HepG2 (cell line): ENCODE measurements at places on chromosomes 6 and 20.

- no peak for DNase-seq
- no peak overlapping the region for H3K4me3 ChIP-seq
- H3K36me3 ChIP-seq, result no peaks in the 10 kb centered on the region
- H3K27ac ChIP-seq, result no peak overlapping the region
- peaks cover 20% of the 10 kb centered on the region for H3K27me3 ChIP-seq
- no peaks in the 10 kb centered on the region for H3K4me1 ChIP-seq
Measured at GRCh38 chr20:59831024-59831915, 102.2 kb downstream of the SYCP2 start.

GRCh38 chr20:40680161-40680959, 8.7 kb downstream of the MAFB start:
- peaks cover 6% of the 10 kb centered on the region; the same call in 1 of the 2 replicates for H3K27me3 ChIP-seq
- H3K27ac ChIP-seq, result no peak overlapping the region
- H3K4me3 ChIP-seq, result no peak overlapping the region
- no peak for DNase-seq
- H3K4me1 ChIP-seq, result peaks cover 39% of the 10 kb centered on the region

GRCh38 chr20:6311097-6311496, 188.3 kb upstream of the FERMT1 start:
- DNase-seq, result no peak
- no peak overlapping the region for H3K4me3 ChIP-seq
- H3K27me3 ChIP-seq, result no peaks in the 10 kb centered on the region
- H3K36me3 ChIP-seq, result no peaks in the 10 kb centered on the region
- H3K4me1 ChIP-seq, result no peaks in the 10 kb centered on the region

- no peak for DNase-seq
- no peak overlapping the region for H3K27ac ChIP-seq
- no peaks in the 10 kb centered on the region for H3K27me3 ChIP-seq
- H3K4me3 ChIP-seq, result no peak overlapping the region
Measured at GRCh38 chr20:58712151-58712791, 19.7 kb downstream of the NPEPL1 start.

- no peak for DNase-seq
- no peak overlapping the region for H3K4me3 ChIP-seq
- H3K27me3 ChIP-seq, result peaks cover 10% of the 10 kb centered on the region
- no peaks in the 10 kb centered on the region for H3K4me1 ChIP-seq
Measured at GRCh38 chr20:61891916-61892649, 173.6 kb downstream of the TAF4 start.

- peak; percentile 14 for DNase-seq
- H3K27ac ChIP-seq, result no peak overlapping the region
- no peaks in the 10 kb centered on the region for H3K36me3 ChIP-seq
- H3K4me1 ChIP-seq, result no peaks in the 10 kb centered on the region
Measured at GRCh38 chr6:70289299-70289698, 13.6 kb downstream of the COL9A1 start.

- DNase-seq, result no peak
- H3K4me1 ChIP-seq, result peaks cover 65% of the 10 kb centered on the region
- no peaks in the 10 kb centered on the region for H3K36me3 ChIP-seq
- H3K4me3 ChIP-seq, result no peak overlapping the region
Measured at GRCh38 chr6:11497107-11497506, 40.4 kb upstream of the TMEM170B start.

- H3K27ac ChIP-seq, result peak overlapping the region; percentile 58
- peaks cover 8% of the 10 kb centered on the region; the same call in 2 of the 3 replicates for H3K36me3 ChIP-seq
- DNase-seq, result peak; percentile 72
- no peak overlapping the region for H3K4me3 ChIP-seq
- H3K27me3 ChIP-seq, result no peaks in the 10 kb centered on the region
- peaks cover 20% of the 10 kb centered on the region for H3K4me1 ChIP-seq
Measured at GRCh38 chr6:128230267-128230989, 290.0 kb downstream of the PTPRK start.

GRCh38 chr6:129709196-129709768, 695 bp downstream of the ARHGAP18 start:
- peak overlapping the region; percentile 68 for H3K27ac ChIP-seq
- no peak for DNase-seq
- H3K4me1 ChIP-seq, result peaks cover 48% of the 10 kb centered on the region
- no peaks in the 10 kb centered on the region for H3K27me3 ChIP-seq
- peak overlapping the region; percentile 78 for H3K4me3 ChIP-seq

DNA sequence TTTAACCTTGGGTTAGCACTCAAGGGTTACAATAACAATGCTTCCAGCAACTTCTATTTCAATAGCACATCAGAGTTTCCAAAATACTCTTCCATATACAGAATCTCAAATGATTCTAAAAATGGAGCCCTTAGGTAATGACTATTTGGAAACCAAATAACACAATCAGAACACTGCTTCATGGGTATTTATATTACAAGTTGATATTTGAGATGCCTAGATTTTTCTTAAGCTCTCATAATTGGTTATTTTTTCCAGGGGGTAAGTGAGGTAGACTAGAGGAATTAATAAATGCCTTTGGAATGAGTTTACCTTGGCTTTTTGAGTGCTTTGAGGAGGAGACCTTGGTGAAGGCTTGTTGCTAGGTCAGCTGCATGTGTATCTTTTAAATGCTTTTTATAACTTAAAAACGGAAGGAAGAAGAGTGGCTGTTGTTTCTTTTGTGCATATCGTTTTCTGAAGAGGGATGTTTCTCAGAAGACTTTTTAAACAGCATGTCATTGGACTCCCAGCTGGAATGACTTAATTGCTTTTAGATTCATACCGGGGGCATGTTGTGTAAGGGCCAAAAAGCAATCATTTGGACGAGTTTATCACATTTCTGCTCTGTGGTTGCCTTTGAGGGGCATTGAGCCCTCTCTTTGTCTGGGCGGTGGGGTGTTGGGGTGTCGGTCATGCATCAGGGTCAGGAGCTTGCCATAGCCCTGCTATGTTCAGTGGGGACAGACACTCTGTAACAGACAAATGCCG, 186.0 kb downstream of the DTNBP1 start:
- no peak overlapping the region for H3K27ac ChIP-seq
- H3K4me3 ChIP-seq, result no peak overlapping the region
- no peak for DNase-seq
- H3K36me3 ChIP-seq, result peaks cover 30% of the 10 kb centered on the region

DNA sequence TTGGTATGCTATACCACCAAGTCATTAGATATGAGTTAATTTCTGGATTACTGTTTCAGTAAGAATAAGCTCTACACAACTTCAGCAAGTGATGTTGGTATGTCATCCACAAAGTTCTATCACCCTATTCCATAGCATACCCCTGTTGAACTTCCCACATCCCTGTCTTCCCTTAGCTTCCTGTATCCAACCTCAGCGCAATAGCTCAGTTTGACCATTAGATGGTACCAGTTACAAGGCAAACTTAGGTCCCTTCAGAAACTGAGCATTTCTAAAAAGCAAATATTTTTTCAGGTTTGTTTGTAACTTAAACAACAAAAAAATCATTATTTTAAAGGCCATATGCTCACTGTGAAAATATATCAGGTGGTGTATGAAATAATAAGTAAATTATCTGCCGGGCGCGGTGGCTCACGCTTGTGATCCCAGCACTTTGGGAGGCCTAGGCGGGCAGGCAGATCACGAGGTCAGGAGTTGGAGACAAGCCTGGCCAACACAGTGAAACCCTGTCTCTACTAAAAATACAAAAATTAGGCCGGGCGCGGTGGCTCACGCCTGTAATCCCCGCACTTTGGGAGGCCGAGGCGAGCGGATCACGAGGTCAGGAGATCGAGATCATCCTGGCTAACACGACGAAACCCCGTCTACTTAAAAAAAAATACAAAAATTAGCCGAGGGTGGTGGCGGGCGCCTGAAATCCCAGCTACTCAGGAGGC, 8.8 kb upstream of the MOG start:
- 0 out of 3 replicates have a peak, but pooled peaks cover under 1% of the 10 kb centered on the region for H3K27me3 ChIP-seq
- no peaks in the 10 kb centered on the region for H3K36me3 ChIP-seq
- no peak overlapping the region for H3K27ac ChIP-seq
- H3K4me1 ChIP-seq, result peaks cover 6% of the 10 kb centered on the region; the same call in 1 of the 2 replicates
- peak; percentile 39 for DNase-seq
- H3K4me3 ChIP-seq, result no peak overlapping the region

DNA sequence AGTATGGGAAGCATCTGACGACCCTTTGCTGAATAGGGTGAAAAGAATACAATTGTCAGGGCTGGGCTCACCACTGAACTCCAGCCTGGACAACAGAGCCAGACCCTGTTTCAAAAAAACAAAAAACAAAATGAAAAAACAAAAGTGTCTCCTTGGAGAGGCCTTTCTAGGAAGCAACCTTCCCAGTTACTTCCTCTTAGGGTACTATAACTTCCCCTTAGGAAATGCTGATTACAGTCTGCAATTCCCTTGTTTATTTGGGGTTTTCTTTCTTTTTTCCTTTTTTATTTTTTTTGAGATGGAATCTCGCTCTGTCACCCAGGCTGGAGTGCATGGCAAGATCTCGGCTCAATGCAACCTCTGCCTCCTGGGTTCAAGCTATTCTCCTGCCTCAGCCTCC, 20.5 kb upstream of the TTPAL start:
- peaks cover 54% of the 10 kb centered on the region for H3K4me1 ChIP-seq
- no peaks in the 10 kb centered on the region for H3K36me3 ChIP-seq
- no peaks in the 10 kb centered on the region for H3K27me3 ChIP-seq
- no peak overlapping the region for H3K4me3 ChIP-seq
- H3K27ac ChIP-seq, result no peak overlapping the region
- DNase-seq, result no peak

GRCh38 chr20:62117362-62117646, 5.0 kb upstream of the LSM14B start:
- no peak overlapping the region for H3K27ac ChIP-seq
- H3K27me3 ChIP-seq, result peaks cover 8% of the 10 kb centered on the region
- H3K4me1 ChIP-seq, result peaks cover 57% of the 10 kb centered on the region

GRCh38 chr6:149033454-149033853, 284.1 kb upstream of the TAB2 start:
- DNase-seq, result no peak
- H3K27ac ChIP-seq, result peak overlapping the region; percentile 91
- H3K27me3 ChIP-seq, result no peaks in the 10 kb centered on the region
- no peak overlapping the region for H3K4me3 ChIP-seq

DNA sequence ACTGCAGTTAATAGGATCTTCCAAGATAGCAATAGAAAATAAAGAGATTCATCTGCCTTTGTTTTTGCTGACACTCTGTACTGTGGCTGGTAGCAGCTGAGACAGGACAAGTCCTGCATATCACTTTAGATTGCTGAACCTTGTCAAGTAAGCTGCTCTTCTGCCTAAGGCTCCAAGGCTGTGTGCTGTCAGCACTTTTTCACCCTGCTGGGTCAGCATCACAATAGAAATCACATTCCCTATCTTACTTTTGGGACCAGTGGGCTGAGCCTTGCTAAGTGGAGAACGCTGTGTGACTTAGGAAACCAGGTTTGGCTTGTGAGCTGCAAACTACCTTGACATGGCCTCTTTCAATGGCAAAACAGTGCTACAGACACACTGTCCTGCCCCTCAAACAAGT, 263.9 kb downstream of the FRK start:
- no peaks in the 10 kb centered on the region for H3K4me1 ChIP-seq
- H3K36me3 ChIP-seq, result no peaks in the 10 kb centered on the region
- no peak overlapping the region for H3K4me3 ChIP-seq
- no peaks in the 10 kb centered on the region for H3K27me3 ChIP-seq
- no peak for DNase-seq

DNA sequence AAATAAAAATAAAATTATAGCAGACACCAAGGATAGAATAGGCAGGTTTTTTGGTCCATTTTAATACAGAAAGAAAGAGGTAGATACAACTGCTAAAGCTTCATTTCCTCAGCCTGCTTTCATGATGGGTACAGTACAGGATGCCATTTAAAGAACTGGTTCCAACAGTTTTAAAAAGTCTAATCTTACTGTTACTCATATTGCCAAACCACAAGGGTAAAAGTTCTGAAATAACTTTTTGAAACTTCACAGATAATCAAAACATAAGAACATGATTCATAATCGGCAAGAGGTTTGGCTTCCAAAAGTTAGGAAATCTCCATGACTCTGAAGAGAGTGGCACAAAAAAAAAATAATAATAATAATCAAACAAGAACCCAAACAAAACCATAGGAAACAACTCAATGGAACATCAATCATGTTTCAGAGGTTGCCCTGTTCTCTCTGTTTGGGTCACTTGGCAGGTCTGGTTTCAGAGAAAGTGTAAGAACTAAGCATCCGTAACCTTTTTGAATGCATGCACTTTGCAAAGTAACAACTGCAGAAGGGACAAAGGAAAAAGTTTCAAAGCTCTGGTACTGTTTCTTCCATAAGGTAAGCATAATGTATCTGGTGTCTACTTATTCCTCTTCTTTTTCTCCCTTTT, 79.7 kb downstream of the SMLR1 start:
- H3K36me3 ChIP-seq, result 0 out of 2 replicates have a peak, but pooled peaks cover 2% of the 10 kb centered on the region
- no peak overlapping the region for H3K4me3 ChIP-seq
- DNase-seq, result no peak
- H3K27ac ChIP-seq, result no peak overlapping the region
- no peaks in the 10 kb centered on the region for H3K27me3 ChIP-seq

GRCh38 chr6:24766680-24767462, 7.9 kb upstream of the GMNN start:
- DNase-seq, result no peak
- H3K4me3 ChIP-seq, result no peak overlapping the region
- no peak overlapping the region for H3K27ac ChIP-seq
- peaks cover 43% of the 10 kb centered on the region for H3K4me1 ChIP-seq

DNA sequence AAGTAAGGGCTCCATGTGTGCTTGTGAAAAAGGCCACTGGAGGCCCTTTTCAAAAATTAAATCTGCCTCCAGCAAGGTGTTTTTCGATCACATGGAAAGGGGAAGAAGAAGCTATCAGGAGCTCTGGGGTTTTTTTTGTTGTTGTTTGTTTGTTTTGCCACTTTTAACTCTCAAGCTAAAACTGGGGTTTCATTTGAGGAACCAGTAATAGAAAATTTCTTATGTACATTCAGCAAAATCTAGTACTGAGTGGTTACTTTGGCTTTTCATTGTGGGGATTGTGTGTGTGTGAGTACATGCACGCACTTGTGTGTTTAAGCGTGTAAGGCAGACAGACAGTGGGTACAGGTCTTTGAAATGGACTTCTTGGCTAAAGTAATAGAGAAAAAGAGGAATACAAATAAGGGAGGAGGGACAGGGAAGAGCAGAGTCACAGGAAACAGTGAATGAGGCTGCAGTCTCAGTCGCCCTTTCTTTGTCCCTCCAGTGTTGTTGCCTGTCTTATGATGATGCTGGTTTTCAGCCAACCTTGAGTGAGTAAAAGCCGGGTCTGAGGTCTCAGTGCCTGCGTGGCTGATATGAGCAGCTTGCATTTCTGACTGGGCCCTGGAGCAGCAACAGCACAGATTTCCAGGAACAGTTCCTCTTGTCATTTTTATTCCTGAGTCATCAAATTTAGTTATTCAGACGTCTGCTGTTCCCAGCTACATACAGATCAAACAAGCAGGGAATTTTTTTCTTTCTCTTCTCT, 26.2 kb downstream of the SLC16A10 start:
- DNase-seq, result no peak
- H3K27ac ChIP-seq, result no peak overlapping the region
- H3K4me3 ChIP-seq, result no peak overlapping the region
- peaks cover 25% of the 10 kb centered on the region for H3K4me1 ChIP-seq

GRCh38 chr6:39196673-39197091, 32.6 kb downstream of the KCNK5 start:
- no peak overlapping the region for H3K4me3 ChIP-seq
- H3K27me3 ChIP-seq, result no peaks in the 10 kb centered on the region
- H3K27ac ChIP-seq, result no peak overlapping the region
- no peak for DNase-seq
- H3K4me1 ChIP-seq, result no peaks in the 10 kb centered on the region
